ENCODE measurements at places on chromosomes 5 and 9.

GRCh38 chr5:111074244-111074643 is 2.7 kb downstream of the TSLP start:
- DNase-seq = no peak

DNA sequence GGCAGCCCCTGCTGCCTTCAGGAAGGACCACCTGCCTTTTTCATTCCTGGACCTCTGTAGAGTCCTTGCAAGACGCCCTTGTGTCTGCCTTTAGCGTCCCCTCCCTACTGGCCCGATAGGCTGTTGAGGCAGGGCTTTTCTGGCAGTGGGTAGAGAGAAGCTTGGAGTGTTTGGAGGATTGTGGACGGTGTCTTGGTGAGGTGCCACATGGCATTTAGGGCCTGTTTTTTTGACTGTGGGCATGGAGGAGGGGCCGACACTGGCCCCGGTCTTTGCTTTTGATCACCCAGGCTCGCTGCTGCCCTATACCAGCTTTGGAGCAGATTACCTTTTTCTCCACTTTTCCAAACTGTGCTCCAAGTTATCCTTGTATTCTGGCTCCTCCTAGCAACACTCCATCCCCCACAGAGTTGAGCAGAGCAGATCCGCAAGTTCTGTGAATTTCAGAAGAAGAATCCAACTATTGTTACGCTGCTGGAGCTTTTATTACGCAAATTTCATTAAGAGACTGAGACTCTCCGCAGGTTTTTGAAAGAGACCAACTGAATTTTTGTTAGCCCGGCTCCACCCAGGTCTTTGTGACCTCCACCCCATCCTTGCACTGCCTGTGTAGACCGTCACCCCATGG is 34.8 kb upstream of the PRDM12 start:
- DNase-seq = no peak

GRCh38 chr9:119802621-119803020 is 433.4 kb upstream of the BRINP1 start:
- no peak for DNase-seq

DNA sequence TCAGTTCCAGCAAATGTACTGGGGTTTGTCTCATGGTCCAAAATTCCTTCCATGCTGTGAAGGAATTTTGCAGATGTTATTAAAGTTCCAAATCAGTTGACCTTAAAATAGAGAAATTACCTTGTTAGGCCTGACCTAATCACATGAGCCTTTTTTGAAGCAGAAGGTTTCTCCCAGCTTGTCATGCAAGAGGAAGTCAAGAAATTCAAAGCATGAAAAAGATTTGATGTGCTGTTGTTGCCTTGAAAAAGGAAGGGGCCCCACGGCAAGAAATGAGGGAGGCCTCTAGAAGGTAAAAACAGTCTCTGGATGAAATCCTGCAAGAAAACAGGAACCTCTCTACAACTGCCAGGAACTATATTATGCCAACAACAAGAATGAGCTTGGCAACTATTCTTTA is 24.2 kb upstream of the HAPLN1 start:
- DNase-seq = no peak

DNA sequence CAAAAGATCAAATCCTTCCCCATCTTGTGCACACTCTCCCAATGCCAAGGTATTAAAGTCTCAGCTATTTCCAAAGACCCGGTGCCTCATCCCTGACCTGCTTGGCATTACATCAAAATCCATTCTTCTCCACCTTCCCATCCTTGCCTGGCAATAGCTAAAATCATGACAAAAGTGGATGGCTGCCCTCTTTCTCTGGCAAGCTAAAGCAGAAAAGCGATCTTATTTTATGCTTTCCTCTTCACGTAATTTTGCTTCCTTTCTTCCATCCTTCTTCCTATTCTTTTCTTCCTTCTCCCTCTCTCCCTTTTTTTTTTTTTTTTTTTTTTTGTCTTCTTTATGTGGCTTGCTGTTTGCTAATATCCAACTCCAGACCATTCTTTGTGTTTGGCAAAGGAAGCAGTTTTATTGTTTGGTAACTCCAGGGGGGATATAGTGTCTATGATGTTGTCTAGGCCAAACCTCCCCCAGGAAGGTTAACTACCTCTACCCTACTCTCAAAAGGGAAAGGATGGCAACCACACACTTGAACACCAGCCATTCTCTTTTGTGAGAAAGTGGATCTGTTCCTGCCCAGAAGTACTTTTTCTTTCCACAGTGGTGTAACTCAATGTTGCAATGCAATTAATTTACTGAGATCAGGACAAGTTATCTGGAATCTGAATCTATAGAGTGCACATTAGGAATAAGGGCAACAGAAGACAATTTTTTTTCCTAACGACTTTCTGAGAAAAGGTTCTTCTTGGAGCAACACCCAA is 120.9 kb upstream of the TMEM161B start:
- no peak for DNase-seq

DNA sequence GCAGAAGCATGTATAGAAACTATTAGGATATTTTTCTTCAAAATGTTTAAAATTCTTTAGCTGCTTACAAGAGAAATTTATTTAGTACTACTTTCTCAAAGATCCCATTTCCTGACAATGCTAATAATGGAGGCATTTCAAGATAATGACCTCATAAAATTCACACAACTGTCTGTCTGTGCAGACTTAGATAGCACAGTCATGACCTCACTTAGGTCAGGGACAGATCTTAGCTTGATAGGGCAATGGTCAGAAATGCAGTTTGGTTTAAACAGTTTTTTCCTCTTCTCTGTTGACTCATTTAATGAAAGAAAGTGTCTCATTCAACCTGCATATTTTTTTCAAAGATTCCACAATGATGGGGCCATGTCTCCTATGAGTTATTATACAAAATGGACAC is 128.4 kb downstream of the GRIA1 start:
- DNase-seq = no peak

GRCh38 chr9:91800473-91801030 is 149.5 kb downstream of the ROR2 start:
- DNase-seq = peak; percentile 8

- DNase-seq = no peak
These were observed 26.2 kb upstream of the TDRD7 start for GRCh38 chr9:97385626-97386264.

GRCh38 chr9:104775574-104775936 is 11.6 kb downstream of the NIPSNAP3B start:
- DNase-seq = no peak

- no peak for DNase-seq
These were observed 489.9 kb downstream of the PSAT1 start for GRCh38 chr9:78786794-78787193.

DNA sequence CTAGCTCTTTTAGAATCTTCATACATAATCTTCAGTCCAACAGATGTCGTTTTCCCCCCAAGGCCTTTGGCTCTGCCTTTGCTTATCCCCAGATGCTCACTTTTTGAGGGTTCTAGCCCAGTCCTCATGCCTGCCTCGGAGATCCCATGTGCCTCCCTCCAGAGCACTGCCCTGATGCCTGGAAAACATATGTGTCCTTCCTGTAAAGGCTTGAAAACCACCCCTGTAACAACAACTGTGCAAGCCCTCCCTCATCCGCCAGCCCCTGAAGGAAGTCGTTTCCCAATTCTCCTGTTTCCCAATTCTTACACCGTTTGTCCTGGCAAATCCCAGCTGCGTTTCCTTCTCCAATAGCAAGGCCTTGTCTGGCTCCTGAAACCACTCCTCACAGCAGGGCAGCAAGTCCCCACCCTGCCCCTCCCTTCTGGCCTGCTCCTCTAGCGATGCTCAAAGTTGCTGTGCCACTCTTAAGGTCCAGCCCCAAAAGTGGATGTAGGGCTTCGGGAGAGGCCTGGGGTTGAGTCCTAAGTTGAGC is 52.2 kb downstream of the SLC36A1 start:
- DNase-seq = no peak

- no peak for DNase-seq
These were observed 11.9 kb downstream of the FAM219A start for GRCh38 chr9:34446468-34446891.

- DNase-seq = no peak
These were observed 6.9 kb downstream of the ARHGAP26 start for GRCh38 chr5:142777099-142777498.

GRCh38 chr5:33299621-33300208 is 141.1 kb upstream of the TARS1 start:
- DNase-seq = no peak

GRCh38 chr5:66702426-66702825 is 106.2 kb downstream of the MAST4 start:
- no peak for DNase-seq

DNA sequence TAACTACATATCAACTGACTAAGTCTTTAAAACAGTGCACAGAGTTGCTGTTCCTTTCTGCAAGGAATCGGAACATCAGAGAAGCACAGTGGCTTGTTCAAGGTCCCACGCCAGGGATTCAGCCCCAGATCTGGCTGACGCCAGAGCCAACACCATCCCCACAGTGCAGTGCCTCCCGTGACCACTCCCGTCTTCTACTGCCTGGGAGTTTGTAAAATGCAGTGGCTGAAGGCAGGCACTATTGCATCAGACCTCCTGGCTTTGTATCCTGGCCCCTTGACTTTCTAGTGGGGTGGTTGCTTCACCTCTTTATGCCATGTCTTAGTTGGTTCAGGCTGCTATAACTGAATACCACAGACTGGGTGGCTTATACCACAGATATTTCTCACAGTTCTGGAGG is 131.0 kb downstream of the NSG2 start:
- DNase-seq = no peak

DNA sequence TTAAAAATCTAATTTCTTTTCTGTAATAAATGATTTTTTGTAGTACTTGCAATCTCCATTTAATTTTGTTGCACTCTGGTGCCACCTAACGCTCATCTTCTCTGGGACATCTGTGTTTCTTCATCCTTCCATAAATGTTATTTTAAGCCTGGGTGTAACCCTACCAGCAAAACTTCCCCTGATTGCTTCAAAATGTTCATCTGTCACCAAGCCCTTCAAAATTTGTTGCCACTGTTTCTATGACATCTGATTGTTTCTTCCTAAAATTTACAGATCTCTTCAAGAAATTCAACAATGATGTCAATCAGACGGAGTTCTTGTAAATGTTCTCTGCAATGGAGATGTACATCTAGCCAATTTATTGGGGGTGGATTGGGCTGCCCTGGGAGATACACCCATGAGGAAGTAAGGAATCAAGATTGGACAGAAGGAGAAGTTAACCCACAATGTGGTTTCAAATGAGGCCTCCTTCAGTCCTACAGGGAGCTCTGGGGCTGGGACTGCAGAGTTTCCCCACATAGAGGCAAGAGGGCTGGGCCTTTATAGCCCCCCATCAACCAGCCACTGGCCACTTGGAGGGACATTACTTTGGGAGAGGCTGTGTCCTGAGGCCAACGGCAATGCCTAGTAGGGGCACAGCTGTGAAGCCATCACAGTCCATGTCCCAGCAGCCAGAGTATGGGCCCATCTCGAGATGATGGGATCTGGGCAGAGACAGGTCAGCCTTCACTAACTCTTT is 23.3 kb downstream of the MCTP1 start:
- no peak for DNase-seq

- no peak for DNase-seq
These were observed 50.1 kb downstream of the FOXI1 start for GRCh38 chr5:170155771-170156170.

- no peak for DNase-seq
These were observed 46.0 kb downstream of the SLC44A1 start for GRCh38 chr9:105290418-105290817.

DNA sequence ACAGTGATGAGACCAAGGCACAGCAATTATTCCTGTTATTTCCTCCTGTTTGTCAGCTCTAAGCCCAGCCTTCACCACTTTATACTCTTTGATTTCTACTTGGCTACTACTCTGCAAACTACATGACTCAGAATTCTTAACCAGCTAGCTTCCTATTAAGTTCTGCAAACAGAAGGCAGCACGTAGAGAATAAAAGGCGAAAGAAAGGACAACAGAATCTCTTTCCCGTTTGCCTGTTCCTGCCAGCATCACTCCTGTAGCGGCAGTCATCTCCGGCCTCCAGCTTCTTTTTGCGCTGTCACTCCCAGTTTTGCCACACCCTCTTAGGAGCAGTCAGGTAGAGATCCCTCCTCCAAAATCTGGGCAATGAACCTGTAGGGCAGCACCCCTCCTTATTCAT is 29.9 kb downstream of the DPYSL3 start:
- DNase-seq = no peak

DNA sequence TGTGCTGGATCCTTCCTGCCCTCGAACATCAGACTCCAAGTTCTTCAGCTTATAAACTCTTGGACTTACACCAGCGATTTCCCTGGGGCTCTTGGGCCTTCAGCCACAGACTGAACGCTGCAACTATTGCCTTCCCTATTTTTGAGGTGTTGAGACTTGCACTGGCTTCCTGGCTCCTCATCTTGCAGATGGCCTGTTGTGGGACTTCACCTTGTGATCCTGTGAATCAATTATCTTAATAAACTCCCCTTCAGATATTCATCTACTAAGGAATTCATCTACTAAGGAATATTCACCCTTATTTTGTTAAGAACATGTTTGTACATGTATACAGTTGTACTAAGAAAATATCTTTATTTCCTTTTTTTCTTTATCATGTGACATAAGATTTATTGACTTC is 1079.7 kb downstream of the CDH12 start:
- no peak for DNase-seq

DNA sequence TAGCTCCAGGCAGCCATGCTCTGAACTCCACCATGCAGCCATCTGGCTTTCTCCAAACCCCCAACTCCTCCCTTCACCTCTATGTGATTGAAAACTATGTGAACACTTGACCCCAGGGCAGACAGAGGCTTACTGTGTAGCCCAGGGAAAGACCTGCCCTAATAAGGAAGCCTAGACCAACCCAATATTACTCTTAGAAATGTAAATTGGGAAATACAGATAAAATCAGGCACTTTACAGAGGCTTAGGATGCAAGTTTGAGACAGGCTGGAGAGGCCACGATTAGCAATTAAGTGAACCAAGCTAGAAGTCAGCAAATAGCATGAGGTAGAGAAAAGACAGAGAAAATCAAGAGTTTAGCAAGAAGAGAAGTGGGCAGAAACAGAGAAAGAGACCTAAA is 141.7 kb upstream of the ABCA1 start:
- no peak for DNase-seq

DNA sequence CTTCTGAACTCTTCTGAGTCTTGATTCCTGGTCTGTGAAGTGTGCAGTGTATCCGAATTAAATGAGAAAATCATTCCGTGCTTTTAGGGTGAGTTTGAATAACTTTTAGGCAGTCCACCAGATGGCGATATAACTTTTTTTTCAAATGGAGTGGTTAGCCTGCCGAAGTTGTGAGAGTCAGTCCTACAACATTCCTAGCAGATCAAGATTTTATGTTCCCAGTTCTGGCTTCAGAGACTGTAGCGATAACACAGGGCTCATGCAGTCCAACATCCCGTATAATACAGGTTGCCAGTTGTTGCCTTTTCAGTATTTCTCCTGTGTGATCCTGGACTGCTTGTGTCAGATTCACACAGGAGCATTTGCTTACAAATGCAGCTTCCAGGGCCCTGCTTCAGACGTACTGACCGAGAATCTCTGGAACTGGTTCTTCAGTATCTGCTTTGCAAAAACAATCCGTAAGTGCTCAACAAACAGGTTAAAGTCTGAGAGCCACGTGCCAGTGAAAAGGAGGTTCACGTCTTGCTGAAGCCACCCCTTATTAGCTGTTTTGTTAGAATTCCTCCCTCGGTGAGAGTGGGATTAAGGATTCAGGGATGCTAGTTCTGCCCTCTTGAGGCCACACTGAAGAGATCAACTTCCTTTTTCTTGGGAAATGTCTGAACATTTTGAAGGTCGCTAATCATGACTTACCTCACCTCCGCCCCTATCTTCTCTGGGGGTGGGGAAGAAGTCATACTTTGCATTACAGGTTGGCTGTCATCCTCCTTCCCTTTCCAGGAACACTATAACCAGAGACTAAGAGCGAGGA is 22.8 kb downstream of the SMIM3 start:
- DNase-seq = no peak

All from activated CD8-positive, alpha-beta memory T cell treated with anti-CD3 and anti-CD28 coated beads, Interleukin-2, amount 50 U/mL, for 48 hours (primary cell).